Left kidney (tissue), 8 donors: ENCODE measurements at places on chromosomes 12 and 14. TPM values are rescaled to one million over a fixed set of nuclear protein-coding genes. Genes with fewer than 3 reads are reported as not detected.

Gene SPIC
- polyA plus RNA-seq = not detected

Gene KRT74
- polyA plus RNA-seq = not detected

Gene SDS
- 0.23 TPM for polyA plus RNA-seq

Gene CELA1
- polyA plus RNA-seq = not detected

Gene PLD4
- polyA plus RNA-seq = 2.5 TPM

Gene CMTM5
- polyA plus RNA-seq = 1.0 TPM

Gene ZDHHC22
- polyA plus RNA-seq = 0.57 TPM

Gene SIX6
- not detected for polyA plus RNA-seq

Gene PRB2
- 1.5 TPM for polyA plus RNA-seq
